ENCODE measurements at places on chromosomes 1 and 21. TPM values are rescaled to one million over a fixed set of nuclear protein-coding genes. Genes with fewer than 3 reads are reported as not detected.

Gene ATP5PB
- polyA plus RNA-seq, result 324 TPM

Gene CHIA
- not detected for polyA plus RNA-seq

Gene B3GALNT2
- 32.8 TPM for polyA plus RNA-seq

DNA sequence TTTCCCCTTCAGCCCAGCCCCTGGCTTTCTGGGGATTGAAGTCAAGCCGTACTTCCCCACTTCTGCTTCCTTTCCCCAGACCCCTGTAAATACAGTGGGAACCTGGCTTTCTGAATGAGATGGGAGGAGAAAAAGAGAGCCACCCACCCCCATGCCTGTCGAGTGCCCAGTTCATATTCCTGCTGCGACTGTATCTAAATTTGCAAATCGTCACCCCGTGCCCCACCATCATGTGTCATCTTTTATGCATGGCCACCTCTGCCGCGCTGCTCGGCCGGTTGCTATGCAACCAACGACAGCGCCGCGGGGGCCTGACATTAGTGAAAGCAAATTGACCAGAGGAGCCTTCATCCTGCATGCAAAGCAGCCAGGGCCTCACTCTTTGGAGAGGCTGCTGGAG lies 143.0 kb downstream of the ELAVL4 start:
- DNase-seq, result no peak
